Omental fat pad (tissue), 4 donors: ENCODE measurements at places on chromosomes 2 and 18.

GRCh38 chr2:104849101-104849500, 4.8 kb upstream of the POU3F3 start:
- DNase-seq = no peak

DNA sequence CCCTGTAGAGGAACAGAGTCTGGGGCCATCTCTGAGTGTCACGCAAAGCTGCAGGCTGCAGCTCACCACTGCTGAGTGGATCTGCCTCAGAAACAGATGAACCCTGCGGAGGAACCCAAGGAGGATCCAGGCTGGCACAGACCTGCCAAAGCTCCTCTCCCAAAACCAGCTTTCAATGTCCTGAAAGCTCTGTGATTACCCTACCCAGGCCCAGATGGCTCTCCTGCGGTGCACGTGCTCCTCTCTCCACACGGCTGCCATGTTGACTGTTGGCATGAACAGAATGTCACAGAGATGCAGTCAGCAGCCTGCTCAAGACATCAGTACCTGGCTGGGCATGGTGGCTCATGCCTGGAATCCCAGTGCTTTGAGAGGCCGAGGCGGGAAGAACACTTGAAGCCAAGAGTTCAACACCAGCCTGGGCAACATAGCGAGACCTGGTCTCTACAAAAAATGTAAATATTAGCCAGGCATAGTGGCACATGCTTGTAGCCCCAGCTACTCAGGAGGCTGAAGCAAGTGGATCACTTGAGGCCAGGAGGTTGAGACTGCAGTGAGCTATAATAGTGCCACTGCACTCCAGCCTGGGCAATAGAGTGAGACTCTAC, 216.8 kb downstream of the MGAT5 start:
- DNase-seq = no peak

DNA sequence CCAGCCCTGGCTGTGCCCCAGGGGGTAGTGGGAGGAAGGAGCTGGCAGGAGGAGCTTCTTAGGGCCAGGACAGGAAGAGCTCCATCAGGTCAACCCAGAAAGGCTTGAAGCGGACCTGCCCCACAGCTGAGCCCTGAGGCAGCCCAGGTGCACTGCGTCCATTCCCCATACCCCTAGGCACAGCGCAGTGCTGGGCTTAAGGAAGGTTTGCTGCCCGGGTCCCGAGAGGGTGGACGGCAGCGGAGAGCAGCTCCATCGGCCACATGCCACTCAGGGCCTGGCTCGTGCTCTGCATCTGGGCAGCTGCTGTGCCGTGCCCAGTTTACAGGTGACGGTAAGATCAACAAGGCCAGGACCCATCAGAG, 26.4 kb downstream of the DNMT3A start:
- no peak for DNase-seq

DNA sequence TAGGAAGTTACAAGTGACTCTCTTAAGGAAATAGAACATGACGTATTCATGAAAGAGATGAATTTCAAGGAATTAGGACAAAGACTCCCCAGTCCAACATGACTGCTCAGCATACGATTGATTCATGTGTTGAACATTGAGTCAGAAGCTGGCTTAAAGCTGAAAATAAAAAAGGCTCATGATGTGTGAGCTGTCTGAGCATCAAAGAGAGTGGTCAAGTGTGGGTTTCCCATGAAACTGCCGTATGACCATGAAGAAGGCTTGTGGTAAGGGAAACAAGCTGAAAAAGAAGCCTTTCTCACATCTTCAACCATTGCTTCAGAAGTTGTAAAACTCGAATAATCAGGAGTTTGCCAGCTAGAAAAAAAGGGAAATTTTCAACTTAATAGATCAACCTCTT, 201.9 kb upstream of the APCDD1 start:
- no peak for DNase-seq

DNA sequence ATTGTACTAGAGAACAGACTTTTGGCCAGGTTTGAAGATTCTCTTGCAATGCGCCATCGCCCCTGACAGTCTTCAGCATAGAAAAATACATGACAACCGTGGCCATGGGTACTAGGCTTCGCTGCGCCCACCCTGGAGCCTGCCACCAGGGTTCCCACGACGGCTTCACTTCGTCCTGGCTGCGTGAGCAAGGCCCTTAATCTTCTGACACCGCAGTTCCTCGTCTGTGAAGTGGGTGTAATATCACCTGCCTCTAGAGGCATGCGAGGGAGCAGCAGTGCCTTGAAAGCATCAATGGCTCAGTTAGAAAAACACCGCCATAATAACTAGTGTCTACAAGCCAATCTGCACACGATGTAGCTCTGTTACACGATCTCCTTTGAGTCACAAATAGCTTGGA, 175.2 kb upstream of the HS6ST1 start:
- no peak for DNase-seq

GRCh38 chr18:5462227-5462626, 81.6 kb downstream of the EPB41L3 start:
- DNase-seq = no peak

GRCh38 chr2:40129725-40130124, 322.2 kb downstream of the SLC8A1 start:
- DNase-seq = no peak

- no peak for DNase-seq
These were observed 33.2 kb downstream of the TOGARAM2 start for GRCh38 chr2:29014331-29014730.

DNA sequence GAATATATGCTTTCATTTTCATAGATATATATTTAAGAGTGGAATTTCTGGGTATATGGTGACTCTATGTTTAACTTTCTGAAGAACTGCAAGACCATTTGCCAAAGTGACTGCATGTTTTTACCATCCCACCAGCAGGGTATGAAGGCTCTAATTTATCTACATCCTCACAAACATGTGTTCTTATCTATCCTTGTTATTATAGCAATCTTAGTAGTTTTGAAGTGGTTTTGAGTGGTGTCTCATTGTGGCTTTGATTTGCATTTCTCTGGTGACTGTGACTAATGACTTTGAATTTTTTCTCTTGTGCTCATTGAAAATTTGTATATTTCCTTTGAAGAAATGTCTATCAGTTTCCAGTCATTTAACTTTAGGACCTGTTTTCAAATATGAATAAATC, 310.2 kb upstream of the NRP2 start:
- DNase-seq = no peak

DNA sequence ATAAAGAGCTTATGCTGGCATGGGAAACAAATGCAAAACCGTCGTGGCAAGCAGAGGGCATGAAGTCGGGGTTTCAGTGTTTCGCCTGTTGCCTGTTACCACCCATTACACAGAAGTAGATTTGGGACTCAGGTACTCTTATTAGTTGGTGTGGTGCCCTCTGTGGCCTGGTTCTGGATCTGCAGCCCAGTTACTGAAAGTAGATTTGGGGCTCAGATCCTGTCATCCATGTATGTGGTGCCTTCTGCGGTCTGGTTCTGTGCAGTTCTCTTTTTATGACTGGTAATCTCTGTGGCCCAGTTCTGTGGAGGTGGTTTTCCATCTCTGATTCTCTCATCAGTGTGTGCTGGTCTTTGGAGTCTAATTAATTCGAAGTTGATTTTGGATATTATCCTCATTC, 45.2 kb downstream of the ADNP2 start:
- DNase-seq = no peak

DNA sequence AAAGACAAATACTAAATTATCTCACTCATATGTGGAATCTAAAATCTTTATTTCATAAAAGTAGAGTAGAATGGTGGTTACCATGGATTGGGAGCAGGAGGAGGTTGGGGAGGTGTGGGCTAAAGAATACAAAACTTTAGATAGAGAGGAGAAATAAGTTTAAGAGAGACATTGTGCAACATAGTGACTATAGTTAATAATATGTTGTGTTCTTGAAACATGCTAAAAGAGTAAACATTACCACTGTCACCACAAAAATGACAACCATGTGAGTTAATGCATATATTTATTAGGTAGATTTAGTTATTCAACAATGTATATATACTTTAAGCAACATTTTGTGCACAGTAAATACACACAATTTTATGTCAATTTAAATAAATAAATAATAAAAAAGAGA, 128.5 kb upstream of the COL3A1 start:
- DNase-seq = no peak

DNA sequence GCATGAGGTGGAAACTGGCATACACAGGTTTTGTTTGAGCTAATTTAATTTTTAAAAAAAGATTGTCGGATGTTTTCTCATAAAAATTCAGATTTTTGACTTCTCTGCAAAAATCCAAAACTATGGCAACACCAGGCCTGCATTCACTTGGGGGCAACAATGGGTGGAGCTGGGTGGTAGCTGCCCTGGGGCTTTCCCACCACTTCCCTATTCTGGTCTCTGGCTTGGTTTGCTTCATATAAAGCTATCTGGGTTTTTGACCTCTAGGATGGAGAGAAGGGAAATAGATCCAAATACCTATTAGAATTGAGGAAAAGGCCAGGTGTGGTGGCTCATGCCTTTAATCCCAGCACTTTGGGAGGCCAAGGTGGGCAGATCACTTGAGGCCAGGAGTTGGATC, 5.5 kb upstream of the CYP27A1 start:
- DNase-seq = no peak
